ENCODE measurements at places on chromosomes 2 and 18. TPM values are rescaled to one million over a fixed set of nuclear protein-coding genes. Genes with fewer than 3 reads are reported as not detected.

DNA sequence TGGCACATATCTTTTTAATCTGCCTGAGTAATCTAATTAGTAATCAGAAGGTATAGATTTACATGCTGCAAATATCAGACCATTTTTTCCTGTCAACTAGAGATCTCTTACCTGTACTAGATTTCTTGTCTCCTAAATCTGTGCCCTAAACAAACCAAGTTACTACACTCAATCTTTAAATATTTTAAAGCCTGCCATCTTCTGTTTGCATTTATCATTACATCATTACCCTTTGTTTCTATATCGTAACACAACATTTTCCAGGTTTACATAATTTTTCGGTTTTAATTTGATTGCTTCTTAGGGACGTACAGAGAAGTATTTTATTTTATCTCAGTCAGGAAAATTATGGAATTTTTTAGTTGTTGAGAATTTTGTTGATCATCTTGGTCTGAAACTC lies 25.7 kb downstream of the PSMA8 start:
- no peak for ATAC-seq
- no peaks in the 10 kb centered on the region for H3K36me3 ChIP-seq
- H3K27me3 ChIP-seq, result no peaks in the 10 kb centered on the region

- no peaks in the 10 kb centered on the region for H3K4me1 ChIP-seq
- H3K4me3 ChIP-seq, result no peak overlapping the region
- H3K36me3 ChIP-seq, result no peaks in the 10 kb centered on the region
Measured at GRCh38 chr2:57516698-57517340, 529.8 kb upstream of the VRK2 start.

DNA sequence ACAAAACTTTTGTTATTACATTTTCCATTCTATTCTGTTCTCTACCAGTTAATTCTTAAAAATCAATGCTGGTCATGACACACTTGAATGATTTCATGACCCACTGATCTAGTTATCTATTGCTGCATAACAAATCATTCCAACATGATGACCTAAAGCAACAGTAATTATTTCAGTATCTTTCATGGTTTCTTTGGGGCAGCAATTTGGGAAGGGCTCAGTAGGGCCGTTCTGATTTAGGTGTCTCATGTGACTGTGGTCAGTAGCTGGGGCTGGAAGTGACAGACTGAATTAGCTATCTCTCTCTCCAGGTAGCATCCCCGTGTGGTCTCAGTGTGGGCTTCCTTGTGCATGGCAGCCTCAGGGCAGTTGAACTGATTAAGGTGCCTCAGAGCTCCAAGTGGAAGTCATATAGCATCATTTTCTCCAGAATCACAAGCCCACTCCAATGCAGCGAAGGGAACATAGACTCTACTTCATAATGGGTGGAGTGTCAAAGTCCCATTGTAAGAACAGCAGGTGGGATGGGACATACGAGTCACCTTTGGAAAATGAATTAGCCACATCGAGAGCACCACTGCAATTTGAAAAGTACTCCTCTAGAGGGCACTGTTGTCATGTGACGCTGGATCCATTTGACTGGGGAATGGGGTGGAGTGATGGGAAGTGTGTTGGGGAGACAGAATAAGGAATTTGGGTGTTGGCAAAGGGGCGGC lies 39.1 kb upstream of the FAM136A start:
- H3K27ac ChIP-seq, result no peak overlapping the region
- no peak for ATAC-seq
- H3K4me3 ChIP-seq, result no peak overlapping the region
- no peaks in the 10 kb centered on the region for H3K36me3 ChIP-seq

GRCh38 chr2:230230087-230230486 lies 4.6 kb downstream of the SP140 start:
- no peak for ATAC-seq
- no peak overlapping the region for H3K4me3 ChIP-seq
- H3K4me1 ChIP-seq, result no peaks in the 10 kb centered on the region
- H3K27ac ChIP-seq, result no peak overlapping the region
- no peaks in the 10 kb centered on the region for H3K36me3 ChIP-seq

Gene RPS27A
- total RNA-seq, result 672 TPM

Gene IL18RAP
- not detected for total RNA-seq
